ENCODE measurements at places on chromosomes 1 and 21.

DNA sequence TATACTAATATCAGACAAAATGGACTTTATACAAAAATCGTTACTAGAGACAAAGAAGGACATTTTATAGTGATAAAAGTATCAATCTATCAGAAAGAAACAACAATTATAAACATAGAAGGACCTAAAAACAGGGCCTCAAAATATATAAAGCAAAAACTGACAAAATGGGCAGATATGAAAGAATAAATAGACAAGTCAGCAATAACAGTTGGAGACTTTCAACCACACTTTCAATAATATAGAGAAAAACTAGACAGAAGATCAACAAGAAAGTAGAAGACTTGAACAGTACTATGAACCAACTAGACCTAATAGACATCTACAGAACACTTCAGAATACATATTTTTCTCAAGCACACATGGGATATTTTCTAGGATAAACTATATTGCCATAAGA is 52.4 kb downstream of the MIS18A start:
- no peak for DNase-seq

GRCh38 chr1:220786337-220787068 is at the start of gene MTARC1:
Gene MTARC1 (plus strand): TSS chr1:220786913. CDS start chr1:220786945, 32 bp downstream.
- no peak for DNase-seq

DNA sequence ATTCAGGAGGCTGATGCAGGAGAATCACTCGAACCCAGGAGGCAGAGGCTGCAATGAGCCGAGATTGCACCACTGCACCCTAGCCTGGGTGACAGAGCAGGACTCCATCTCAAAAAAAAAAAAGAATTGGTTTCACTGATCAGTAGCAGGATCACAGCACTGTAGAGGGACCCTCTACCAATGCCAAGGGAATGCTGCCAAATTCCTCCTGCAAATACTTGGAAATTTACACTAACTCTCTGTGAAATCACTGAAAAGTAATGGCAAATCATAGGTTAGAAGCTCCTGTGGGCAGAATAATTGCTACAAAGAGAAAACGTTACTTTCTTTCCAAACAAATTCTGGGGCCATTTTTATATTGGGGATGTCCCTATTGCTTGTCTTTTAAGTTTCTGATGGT is 6.7 kb upstream of the GPR25 start:
- no peak for DNase-seq

DNA sequence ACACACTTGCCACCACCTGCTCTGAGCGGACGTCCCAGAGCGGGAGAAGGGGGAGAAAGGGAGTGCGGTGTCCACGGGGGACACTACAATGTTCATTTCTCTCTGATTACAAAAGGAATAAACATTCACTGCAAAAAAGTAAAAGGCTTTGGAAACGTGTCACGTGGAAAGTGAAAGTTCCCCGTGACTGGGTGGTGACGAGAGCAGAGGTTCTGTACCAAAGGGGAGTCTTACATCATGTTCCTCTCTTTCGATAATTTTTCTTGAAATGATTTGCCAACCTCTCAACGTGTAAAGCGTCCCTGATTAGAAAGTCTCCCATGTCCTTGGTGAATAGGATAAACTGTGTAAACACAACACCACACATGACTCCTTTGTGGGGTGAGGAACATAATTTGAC is 22.0 kb upstream of the PRDM15 start:
- no peak for DNase-seq

DNA sequence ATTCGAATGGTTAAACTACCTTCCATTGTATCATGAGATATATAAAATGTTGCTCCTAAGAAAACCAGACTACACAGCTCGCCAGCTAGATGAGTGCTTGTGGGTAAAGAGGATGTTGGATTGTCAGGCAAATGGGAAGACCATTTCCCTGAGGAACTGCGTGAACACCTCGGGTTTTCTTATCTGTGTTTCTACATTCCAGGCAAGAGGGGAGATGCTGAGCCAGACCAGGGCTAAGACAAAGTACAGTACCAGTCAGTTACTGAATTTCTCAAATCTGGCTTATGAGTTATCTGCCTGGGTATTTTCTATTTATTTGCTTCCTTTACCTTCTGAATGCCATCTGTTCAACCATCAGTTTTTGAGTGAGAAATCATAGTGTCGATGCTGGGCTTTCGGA is 170.8 kb downstream of the PLA2G4A start:
- no peak for DNase-seq

- DNase-seq = no peak
These were observed 66.7 kb downstream of the XCL1 start for GRCh38 chr1:168643152-168643551.

- no peak for DNase-seq
These were observed 405.8 kb downstream of the DUSP10 start for GRCh38 chr1:221336126-221336525.

DNA sequence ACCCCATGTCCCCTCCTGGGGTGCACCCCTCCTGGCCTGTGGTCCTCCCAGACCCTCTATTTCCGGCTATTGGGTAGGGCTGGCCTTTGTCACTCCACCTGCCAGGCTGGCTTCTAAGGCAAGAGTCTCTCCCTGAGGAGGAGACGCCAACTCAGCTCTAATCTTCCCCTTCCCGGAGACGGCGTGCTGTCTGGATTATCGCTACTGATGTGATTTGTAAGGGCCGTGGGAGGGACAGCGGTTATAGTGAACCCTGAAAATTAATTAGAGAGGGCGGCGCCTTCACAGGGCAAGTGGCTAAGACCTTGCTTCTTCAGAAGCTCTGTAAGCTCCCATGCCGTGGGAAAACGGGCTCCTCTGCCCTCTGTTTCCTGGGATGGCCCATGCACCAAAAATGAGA is 207.0 kb upstream of the VAMP3 start:
- no peak for DNase-seq

DNA sequence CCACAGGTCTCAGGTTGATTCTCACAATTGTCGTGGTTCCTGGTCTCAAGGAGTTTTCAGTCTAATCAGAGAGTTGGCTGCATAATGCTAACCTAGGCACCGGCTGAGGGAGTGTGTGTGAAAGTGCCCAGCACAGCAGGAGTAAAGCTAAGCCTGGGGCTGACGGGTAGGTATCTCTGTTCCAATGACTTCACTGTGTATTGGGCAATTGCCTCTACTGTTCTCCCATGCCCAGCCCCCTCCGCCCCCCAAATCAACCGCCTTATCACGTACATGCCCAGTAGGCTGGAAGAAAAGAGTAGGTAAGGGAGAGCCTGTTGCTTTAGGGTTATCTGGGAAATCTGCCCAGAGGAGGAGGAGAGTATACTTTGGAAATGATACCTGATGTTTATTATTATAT is 54.7 kb downstream of the MRPS6 start:
- no peak for DNase-seq

DNA sequence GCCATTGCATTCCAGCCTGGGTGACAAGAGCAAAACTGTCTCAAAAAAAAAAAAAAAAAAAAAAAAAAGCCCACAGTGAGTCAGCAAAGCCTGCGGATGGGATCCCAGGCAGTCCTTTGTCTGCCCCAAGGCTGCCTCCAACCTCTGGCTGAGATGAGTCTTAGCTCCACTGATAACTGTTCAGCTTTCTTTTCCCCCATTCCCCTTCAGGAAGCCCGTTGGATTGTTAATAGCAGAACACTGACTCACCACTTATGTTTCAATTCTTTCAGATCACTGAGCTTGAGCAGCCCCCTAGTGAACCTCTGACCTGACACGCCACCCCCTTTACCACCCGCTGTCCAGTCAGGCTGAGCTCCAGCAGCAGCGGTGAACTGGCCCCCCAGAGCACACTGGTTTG is 57.5 kb downstream of the ERG start:
- DNase-seq = no peak

- no peak for DNase-seq
These were observed 5.1 kb downstream of the LMNA start for GRCh38 chr1:156119503-156120209.

GRCh38 chr21:29664615-29665014 is 275.2 kb downstream of the GRIK1 start:
- no peak for DNase-seq

GRCh38 chr1:226825037-226825745 is 45.2 kb upstream of the PSEN2 start:
- no peak for DNase-seq

- no peak for DNase-seq
These were observed 92.1 kb downstream of the PRKAB2 start for GRCh38 chr1:147080006-147080661.

DNA sequence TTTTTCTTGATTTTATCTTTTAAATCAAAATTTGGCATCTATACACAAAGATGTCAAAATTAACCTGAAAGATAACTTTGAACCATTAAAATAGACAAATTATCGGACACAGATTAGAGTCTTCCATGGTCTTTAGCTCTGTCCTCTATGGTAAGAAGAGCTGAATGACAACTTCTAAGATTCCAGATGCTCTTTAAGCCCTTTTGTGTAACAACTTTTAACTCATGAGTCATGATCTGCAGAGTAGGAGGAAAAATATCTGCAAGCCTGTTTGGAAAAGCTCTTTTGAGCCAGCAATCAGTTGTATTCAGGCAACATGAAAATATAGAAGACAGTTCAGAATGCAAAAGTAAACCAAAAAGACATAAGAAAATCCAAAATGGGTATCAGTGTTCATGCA is 37.8 kb downstream of the TTC13 start:
- no peak for DNase-seq

DNA sequence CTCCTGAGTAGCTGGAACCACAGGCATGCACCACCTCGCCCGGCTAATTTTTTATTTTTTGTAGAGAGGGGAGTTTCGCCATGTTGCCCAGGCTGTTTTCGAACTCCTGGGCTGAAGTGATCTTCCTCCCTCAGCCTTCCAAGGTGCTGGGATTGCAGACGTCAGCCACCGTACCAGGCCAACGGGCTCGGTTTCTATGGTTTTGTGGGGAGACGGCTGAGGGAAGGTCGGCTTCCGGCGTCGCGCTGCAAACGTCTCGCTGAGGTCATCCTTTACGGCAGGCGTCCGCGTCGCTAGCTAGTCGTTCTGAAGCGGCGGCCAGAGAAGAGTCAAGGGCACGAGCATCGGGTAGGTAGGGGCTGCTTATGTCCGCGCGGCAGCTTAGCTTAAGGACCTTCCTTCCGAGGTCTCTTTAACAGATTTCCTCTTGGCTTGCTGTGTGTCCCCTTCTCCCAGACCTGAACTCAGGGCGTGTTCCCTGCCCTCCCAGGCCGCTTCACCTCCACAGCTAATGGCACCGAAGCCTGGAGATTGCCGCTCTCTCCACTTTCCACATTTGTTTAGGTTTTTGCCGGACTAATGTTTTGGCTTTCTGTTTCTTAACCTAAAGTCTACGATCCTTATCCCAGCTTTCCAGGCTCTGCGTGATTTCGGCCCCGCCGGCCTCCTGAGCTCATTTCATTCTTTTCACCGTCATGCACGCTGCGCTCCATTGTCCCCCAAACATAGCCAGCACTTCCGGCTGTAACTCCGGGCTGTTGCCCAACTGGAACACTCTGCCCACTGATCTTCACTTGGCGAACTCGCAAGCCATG is at the start of gene NDUFS5:
TSS of gene NDUFS5 (plus strand) at position 300 of the 815 bp plus-strand sequence. CDS start 2,375 bp downstream, outside the sequence.
- peak; percentile 56 for DNase-seq

DNA sequence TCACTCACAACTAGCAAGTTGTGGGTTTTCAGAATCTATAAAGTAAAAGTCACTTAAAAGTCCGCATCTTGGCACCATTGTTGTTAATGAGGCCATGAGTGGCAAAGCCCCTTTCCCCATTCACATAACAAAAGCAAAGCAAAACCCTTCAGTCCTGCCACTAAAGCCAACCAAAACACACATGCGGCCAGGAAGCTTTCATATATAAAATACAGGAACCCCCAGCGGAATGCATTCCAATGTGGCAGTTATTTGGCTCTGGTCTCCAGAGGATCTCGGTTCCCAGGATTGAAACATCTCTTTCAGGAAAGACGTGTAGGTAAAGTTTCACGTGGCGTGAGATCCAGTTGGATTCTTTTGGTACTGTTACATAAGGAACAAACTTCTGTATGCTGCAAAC is 2.5 kb upstream of the LBR start:
- DNase-seq = no peak

GRCh38 chr1:46220808-46221207 is 17.7 kb downstream of the LURAP1 start:
- no peak for DNase-seq

- no peak for DNase-seq
These were observed 96.0 kb upstream of the COL6A1 start for GRCh38 chr21:45885597-45885929.

DNA sequence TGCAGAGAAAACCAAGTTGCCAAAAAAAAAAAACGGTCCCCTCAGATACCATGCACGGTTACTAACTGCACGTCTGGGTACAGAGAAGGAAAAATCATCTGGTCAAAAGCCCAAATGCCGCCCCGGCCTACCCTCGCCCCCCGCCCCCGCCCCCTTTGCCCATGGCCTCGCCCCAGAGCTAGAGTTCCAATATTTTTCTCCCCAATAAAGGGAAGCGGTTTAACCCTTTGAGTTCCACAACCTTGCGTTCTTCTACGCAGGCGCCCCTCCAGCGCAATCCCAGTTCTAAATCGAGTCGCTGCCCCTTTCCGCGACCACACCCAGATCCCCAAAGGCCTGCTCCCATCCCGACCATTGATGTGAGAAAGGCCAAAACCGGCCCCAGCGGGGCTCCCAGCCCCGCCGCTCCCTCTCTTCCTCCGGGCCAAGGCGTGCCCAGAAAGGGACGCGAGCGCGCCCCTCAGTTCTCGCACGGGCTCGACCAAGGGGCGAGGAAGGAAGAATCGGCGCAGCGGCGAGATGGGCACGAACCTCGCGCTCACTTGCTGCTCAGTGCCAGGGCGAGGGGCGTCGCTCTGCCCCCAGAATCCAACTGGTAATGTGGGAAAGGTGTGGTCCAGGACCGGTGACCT is 797 bp downstream of the WDR47 start:
- DNase-seq = no peak

DNA sequence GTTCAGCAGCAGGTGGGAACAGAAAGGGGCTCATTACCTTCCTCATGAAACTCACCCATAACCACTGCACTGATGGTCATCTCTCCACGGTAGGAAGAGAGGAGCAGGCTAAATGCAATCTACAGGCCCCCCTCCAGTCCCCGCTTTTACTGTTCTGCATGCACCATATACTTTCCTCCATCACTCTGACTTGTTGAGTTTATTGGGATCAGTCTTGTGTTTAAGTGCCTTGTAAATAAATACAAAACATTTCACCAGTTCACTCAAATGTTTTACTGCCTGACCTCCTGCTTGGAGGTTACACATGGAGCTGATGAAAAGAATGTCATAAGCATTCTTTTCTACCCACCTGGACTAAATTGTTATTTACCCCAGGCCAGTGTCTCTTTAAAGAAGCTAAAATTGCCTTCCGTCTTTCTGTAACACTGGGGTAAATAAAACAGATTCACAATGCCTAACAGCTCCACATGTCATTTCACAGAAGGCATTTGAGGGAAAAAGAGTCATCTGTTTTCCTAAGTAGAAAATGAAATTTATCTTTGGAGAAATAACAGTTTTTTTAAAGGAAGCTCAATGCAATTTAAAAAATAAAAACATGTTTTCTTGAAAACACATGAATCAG is 30.7 kb downstream of the PTPN14 start:
- no peak for DNase-seq

DNA sequence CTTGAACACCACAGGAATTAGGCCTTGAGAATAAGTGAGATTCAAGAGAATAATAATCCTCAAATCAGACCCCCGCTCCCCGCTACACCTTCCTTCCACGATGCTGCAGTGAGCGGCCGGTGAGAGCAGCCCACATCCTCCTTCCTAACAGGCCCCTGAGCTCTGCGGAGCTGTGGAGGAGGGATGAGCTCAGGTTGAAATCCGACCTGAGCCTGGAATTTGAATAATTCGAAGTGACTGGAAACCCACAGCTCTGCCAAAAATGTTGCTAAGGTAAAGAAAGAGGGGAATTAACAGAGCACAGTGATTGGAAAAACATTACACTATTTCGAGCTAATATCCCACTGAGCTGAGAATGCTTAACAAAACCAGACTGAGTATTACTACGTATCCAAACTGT is 90.0 kb downstream of the URB2 start:
- DNase-seq = no peak
